ENCODE measurements at places on chromosomes 11 and 22.

DNA sequence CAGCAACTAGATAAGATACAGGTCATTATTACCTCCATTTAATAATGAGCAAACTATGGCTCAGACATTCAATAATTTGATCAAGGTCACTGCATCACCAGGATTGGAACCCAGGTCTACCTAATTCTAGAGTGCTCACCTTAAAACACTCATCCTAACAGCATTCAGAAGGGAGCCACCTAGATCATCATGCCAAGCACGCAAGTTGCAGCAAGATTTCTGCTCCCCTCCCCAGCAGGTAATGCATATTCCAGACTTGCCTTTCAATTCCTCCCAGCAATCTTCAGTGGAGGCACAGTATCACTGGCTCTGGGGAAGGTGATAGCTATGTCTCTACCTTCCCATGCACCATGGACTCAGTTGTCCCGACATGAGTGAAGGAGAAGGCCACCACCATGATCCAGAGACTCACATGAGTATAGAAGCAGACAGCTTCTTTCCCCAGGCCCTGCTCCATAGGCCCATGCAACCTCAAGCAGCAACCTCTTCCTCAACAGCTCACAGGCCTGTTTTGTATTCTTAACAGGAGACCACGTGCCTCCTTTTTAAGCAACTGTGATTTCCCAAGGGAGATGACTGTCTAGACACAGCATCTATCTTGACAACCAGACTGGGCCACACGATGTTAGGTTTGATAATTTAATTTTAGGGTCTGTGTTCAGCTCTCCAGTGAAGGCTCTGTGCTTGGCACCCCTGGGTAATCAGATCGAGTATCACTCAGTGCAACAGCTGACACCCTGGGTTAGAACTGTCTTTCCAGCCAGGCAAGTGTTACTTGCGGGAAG, 36.4 kb downstream of the RAB30 start:
- DNase-seq: no peak

- no peak for DNase-seq
These were observed 6.3 kb downstream of the SLC7A4 start for GRCh38 chr22:21025763-21026755.

- no peak for DNase-seq
These were observed 10.8 kb downstream of the LARGE2 start for GRCh38 chr11:45933131-45933831.

GRCh38 chr22:47195484-47196165, 433.2 kb downstream of the TBC1D22A start:
- no peak for DNase-seq

GRCh38 chr11:7604331-7604955, 68.9 kb downstream of the CYB5R2 start:
- no peak for DNase-seq

- DNase-seq: no peak
These were observed 9.9 kb downstream of the MS4A15 start for GRCh38 chr11:60766547-60766946.

GRCh38 chr11:130122141-130122575, 37.4 kb upstream of the ST14 start:
- no peak for DNase-seq

DNA sequence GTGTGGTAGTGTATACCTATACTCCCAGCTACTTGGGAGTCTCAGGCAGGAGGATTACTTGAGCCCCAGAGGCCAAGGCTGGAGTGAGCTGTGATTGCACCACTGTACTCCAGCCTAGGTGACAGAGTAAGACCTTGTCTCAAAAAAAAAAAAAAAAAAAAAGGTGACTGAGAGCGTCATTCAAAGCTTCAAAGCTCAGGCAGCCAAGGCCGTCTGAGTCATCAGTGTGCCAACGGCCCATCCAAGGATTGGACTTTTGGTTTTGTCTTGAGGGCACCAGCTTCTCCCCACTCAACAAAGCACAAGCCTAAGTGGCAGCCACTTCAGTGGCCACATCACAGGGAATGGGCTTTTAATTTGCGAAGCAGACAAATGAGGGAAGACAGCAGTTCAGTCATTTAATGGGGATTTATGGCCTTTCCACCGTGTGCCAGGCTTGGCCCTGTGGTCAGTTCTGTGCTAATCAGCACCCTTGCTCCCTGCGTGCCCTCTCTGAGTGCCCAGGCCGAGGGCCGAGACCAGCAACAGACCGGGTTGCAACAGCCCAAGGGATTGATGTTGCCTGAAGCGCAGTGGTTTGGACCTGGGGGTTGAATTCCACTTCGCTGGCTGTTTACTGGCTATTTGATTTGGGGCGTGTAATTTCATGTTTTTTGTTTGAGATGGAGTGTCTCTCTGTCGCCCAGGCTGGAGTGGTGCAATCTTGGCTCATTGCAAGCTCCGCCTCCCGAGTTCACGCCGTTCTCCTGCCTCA, 30.2 kb upstream of the CRYBB3 start:
- DNase-seq: no peak

DNA sequence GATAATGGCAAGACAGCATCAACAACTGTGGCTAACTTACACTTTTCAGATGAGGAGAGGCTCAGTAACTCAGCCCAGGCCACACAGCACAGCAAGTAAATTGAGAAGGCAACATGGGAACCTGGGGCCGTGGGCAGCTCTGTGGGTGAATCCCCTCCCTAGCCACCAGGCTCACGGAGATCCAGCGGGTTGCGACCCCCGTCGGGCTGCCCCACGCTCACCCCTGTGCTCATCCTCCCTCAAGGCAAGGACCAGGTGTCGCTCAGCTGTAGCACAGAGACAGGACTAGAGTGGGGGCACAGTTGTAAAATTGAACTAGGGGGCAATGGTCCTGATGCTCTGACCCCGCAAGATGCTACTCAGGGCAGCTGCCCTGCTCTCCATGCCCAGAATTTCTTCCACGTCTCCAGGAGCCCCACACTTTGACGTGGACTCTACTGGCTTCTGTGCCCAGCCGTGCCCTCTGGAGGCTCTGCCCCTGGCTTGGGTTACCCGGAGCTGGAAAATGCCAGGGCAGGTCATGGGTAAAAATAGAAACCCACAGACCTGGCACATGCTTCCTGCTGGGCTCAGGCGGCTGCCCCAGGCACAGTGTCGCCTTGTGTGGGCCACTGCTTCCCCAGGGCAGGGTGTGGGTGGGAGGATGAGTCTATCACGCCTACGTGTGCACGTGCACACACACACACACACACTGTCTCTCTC, 9.0 kb downstream of the TUBA8 start:
- DNase-seq: no peak

GRCh38 chr11:47593492-47593933, 698 bp downstream of the C1QTNF4 start:
- no peak for DNase-seq

DNA sequence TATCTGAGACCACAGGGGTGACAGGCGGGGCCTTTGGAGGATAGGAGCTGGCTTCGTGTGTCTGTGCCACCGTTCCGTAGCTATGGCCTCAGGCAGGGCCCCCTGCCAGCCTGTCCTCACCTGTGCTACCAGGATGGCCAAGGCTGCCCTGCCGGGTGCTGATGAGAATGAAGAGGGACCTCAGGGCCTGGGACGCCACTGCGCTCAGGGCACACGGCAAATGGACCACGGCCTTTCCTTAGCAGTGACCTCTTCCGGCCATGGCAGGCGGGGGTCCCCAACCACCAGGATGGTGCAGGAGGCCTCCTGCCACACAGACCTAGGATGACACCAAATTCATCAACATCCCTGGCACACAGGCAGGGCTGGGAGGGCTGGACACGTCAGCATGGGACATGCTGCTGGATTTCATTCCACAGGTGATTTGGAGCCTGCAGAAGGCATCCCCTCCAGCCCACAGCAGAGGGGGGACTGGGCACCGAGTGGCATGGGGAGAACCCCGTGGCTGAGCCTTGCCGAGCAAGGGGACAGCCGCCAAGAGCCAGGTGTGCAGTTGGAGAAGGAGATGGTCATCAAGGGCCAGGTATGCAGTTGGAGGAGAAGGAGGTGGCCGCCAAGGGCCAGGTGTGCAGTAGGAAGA, 1321.0 kb downstream of the BRD1 start:
- no peak for DNase-seq

DNA sequence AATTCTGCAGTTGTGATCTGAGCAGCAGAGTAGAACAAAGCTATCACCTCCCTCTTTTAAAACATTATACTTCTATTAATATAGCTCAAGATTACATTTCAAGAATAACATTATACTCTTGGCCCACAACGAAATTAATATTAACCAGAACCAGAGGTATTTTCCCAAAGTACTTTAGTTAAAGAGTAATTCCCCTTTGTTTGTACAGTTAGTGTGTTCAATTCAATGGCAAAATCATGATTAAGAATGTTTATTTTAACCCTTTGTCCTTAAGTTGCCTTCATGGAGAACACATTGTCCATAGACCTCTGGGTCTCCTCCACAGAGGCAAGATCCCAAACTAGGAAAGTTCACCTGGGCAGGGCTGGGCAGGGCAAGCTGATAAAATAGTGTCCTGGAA, 88.0 kb upstream of the CSNK2A3 start:
- no peak for DNase-seq

- no peak for DNase-seq
These were observed 14.4 kb downstream of the CPSF7 start for GRCh38 chr11:61415381-61415780.

DNA sequence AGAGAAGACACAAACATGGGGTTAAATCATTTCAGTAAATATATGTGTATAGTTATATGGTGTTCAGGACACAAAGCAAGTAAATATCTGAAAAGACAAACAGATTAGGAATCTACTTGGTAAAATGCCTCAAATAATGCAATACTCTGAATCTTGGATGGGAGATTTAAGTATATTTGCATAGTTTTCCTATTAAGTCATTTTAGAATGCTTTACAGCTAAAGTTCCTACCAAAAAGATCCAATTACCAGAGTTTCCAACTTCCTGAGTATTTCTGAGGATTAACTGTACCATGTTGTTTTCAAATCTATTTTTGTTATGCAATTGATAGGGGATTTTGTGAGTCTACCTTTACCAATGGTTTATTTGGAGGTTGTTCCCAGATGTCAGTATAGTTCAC, 424.4 kb upstream of the CCDC179 start:
- no peak for DNase-seq

DNA sequence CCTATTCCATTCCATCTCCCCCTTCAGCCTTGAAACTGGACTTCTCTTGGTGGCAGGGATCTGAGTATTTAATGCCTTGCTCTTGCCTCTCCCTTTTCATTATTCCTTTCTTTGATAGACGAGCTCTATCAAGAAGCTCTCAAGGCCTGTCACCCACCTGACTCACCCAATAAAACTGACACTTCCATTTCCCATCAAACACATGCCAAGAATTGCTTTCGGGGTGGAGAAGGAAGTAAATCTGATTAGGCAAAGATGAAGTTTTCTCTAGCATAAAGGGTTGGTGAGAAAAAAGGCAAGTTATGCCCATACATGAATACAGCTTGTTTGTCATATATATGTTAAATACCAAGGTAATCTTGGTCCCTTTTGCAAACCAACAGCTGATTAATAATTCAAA, 34.9 kb upstream of the MYEOV start:
- no peak for DNase-seq

DNA sequence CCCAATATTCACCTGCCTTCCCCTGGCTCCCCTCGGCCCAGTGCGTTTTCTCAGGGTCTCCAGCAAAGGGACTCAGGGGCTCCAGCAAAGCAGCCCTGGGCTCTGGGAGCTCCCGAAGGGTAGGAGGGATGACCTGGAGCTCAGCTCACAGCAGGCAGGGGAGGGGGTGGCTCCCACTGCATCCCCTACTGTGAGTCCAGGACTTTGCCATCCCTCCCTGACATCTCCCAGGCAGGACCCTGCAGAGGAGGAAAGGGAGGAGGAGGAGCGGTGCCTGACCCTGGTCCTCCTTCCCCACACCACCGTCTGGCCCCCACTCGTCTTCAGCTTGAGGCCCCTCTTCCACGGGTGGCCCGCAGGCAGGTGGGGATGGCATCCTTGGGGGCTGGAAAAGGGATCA, 5.0 kb downstream of the CABP7 start:
- no peak for DNase-seq

DNA sequence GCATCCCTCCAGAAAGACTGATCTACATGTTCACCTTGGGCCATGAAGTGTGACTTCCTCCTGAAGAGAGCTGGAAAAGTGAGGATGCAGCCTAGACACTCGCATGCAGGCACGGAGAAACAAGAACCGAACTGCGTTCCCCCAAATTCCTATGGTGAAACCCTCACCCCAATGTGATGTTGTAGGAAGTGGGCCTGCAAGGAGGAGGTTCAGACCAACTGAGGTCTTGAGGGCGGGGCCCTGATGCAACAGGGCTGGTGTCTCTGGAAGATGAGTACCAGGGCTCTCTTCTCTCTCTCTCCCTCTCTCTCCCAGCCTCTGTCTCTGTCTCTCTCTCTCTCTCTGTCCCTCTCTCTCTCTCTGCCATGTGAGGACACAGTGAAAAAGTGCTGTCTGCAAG, 501.1 kb downstream of the BRD1 start:
- DNase-seq: no peak

DNA sequence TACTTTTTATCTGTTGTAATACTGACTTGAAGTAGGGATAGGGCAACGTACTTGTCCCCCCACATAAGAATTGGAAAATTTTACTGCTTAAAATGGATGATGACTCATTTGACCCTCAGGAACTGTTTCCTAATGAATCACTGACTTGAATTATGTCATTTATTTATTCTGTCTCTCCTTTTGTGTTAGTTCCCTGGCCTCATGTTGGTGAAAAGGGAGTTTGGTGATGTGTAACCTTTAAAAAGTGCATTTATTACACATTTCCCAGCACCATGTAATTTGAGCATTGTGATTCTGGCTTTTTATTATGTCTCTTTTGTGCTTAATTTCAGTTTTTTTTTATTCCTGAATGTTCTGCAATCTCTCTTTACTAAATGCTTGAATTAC, 20.3 kb upstream of the PGM2L1 start:
- DNase-seq: no peak

DNA sequence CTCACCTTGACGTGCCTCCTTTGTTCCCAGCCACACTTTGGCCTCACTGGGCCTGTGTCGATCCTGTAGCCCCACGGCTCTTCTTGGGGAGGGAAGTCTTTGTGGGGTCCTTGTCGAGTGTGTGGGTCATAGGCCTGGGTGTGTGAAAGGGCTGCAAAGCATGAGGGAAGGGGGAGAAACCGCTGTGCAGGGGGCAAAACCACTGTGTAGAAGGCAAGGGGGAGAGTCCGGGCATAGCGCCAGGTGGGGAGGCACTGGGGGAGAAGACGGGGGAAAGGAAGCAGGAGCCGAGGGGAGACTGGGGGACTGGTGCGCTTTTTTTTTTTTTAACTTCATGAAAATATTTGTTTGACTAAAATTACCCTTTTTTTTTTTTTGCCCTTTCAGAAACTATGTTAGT, 65.1 kb upstream of the RASD2 start:
- DNase-seq: no peak

DNA sequence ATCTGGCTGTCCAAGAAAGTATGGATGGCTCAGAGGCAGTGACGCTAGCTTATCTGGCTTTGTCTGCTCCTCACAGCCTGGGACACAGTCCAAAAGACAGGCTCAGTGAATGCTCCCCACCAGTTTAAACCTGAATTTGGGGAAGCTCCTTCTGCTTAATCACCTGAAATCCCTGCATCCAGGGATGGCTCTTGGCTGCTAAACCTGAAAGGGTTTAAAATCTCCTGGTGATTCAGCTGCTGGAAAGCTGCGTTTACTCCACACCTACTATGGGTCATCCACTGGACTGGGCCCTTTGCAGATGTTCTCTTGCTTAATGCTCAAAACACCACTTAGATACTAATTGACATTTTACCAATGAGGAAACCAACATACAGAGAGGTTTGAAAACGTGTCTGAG, 302.0 kb upstream of the NARS2 start:
- no peak for DNase-seq
